CD4-positive, alpha-beta T cell (primary cell): ENCODE measurements at places on chromosomes 1 and 21.

DNA sequence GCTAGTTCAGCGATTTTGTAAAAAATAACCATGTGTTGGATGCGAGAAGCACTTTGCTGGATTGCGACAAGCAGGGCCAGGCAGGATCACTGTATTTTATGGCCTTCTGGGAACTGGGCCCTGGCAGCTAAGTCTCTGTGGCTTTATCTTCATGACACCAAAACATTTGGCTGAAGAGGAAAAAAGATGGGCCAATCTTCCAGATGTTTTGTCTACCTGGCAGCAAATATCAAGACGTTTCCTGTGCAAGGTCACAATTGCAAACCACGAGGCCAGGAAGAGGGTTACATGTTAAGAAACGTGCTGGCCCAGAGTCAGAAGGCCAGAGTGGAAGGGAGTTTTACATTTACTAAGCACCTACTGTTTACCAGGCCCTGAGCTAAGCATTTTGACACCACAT is 22.1 kb downstream of the GRIK3 start:
- DNase-seq, result no peak

DNA sequence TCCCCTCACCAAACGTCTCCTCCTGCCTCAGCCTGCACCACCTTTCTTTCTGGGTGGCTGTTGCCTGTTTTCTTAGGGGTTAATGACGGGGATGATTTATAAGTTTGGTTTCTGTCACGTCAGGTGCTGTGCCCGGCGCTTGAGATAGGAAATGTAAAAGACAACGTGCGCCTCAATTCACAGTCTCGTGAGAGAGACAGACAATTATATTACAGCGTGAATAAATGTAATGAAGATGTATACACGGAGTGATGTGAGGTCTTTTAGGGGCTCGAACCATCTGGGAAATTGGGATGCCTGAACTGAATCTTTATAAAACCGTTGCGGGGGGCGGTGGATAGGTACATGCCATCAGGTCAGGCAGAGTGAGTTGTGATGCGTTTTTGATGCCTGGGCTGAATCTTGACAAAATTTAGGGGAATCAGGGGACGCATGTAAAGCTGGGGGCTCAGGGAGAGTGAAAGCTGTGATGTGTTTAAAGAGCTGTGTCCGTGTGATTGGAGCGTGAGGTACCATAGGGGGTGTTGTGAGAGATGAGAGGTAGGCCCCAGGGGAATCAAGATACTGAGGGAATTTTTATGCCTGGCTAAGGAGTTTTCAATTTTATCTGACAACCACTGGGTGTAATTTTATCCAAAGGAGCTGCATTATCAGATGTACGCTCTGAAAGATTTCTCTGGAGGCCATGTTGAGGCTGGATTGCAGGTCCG is 831 bp downstream of the TIPRL start:
- no peak for DNase-seq

DNA sequence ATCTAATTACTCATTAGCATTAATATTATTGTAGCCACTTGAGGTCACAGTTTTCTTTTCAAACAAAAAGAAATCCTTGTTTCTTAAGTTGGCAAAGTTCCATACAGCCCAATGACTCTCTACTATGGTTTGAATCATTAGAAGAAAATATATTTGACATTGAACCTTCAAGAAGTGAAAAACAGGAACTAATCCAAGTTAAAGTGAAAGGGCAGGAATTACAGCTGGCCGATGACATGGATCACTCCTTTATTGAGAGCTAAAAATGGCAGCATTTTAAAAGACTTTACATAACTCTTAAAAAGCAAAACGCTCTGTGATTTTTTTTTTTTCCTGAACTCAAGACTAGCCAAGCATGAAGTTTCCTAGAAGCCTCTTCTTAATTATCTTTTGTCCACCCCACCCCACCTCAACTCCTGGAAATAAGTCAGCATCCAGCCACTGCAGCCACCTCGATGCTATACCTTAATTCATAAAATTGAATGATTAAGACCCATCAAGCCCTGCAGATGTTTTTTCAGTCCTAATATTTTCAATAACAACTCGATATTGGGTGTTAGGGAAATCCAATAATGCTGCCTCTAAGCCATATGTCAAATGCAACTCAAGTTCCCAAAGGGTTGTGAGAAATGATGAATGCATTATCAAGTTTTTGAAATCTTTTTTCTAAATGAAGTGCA is 323.1 kb downstream of the HHIPL2 start:
- no peak for DNase-seq

GRCh38 chr21:21631961-21632360 is 633.8 kb downstream of the NCAM2 start:
- no peak for DNase-seq

- no peak for DNase-seq
Measured at GRCh38 chr1:65896721-65897120, 104.0 kb downstream of the PDE4B start.

- no peak for DNase-seq
Measured at GRCh38 chr1:183374825-183375224, 43.4 kb downstream of the NMNAT2 start.
